ENCODE measurements at places on chromosomes 1 and 21.

DNA sequence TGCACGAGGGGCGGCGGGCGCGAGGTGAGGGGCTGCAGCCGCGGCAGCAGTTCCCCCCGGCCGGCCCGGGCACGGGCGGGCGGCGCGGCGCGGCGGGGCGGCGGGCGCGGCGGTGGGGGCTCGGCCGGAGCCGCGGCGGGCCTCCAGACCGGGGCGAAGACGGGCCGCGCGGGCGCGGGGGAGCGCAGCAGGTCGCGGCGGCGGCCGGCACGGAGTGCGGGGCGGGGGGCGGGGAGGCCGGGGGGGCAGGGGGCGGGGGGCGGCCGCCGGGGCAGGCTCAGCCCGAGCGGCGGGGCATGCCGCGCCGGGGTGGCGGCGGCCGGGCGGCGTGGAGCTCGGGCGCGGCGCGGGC lies 311 bp downstream of the IRF2BP2 start:
- DNase-seq, result no peak

DNA sequence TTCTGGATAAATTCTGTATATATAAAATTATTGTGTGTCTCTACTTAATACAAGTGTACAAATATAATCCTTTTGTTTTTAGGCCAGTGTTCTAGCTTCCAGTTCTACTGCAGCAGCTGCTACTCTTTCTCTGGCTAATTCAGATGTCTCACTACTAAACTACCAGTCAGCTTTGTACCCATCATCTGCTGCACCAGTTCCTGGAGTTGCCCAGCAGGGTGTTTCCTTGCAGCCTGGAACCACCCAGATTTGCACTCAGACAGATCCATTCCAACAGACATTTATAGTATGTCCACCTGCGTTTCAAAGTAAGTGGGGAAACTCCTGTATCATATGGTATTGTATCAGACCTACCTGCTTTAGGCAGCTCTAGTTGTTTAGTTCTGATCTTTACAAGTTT lies 21.3 kb upstream of the OLFML3 start:
- DNase-seq, result no peak

- DNase-seq, result no peak
These were observed 34.0 kb downstream of the BACH1 start for GRCh38 chr21:29332461-29333362.

- no peak for DNase-seq
These were observed 3.1 kb upstream of the DOCK7 start for GRCh38 chr1:62691062-62691844.

GRCh38 chr1:236565530-236565929 lies 38.8 kb downstream of the HEATR1 start:
- DNase-seq, result no peak

DNA sequence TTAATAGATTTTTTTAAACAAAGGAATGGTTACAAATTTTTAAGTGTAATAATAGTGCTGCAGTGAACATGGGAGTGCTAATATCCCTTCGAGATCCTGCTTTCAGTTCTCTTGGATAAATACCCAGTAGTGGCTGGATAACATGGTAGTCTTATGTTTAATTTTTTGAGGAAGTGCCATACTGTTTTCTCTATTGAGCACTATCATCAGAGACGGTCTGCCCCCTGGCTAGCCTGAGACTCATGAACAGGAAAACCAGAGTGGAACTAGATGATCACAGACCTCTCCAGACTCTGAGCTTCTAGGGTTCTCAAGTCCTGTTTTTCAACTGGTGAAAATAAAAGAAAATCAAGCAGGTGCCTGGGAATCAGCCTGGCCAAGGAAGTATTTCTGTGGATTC lies 97.3 kb upstream of the MARK1 start:
- no peak for DNase-seq

GRCh38 chr21:45982092-45982757 lies 655 bp downstream of the COL6A1 start:
- no peak for DNase-seq

DNA sequence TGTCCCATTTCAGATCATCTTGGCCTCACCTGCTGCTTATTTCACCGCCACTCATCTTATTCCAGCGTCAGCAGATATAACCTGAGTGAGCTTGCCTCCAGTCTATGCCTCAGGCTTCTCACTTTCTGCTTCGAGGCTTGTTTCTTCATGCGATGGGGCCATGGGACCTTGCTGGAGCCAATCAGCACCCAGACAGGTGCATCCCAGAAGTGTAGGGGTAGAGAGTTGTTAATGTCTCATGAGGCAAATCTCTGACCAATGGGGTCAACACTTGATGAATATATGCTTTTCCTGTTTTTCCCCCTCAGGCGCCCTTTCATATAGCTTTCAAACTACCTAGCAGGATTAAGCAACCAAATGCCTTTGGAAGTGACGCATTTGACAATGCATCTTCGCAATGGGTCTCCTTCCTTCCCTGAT lies 935 bp upstream of the YIPF1 start:
- no peak for DNase-seq

DNA sequence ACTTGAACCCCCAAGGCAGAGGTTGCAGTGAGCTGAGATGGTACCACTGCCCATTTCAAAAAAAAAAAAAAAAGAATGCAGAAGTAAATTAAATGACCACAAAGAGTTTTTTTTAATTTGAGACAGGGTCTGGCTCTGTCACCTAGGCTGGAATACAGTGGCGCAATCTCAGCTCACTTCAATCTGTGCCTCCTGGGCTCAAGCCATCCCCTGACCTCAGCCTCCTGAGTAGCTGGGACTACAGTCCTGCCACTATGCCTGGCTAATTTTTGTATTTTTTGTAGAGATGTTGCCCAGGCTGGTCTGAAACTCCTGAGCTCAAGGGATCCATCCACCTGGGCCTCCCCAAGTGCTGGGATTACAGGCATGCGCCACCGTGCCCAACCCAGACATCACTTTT lies 20.2 kb upstream of the GPR157 start:
- no peak for DNase-seq

DNA sequence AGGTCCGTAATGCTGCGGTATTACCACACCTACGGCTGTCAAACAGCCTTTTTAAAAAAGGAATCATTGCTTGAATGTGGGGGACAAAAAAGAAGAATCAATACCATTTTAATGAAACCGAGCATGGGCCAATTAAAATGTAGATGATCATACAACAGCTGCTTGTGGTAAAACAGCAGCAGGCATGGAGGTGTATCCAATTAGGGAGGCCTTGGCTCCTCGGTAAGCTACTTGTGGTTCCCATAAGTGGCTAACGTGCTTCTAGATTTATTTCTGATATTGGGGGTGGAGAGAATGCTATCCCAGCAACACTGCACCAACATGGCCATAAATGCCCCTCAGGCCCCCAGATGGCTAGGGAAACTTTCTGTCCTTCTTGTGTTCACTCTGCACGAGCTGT lies 1.8 kb downstream of the PTPN14 start:
- no peak for DNase-seq

- DNase-seq, result no peak
These were observed 591.8 kb downstream of the ADGRL2 start for GRCh38 chr1:82392513-82392912.

- no peak for DNase-seq
These were observed 93.5 kb downstream of the LRIG2 start for GRCh38 chr1:113166473-113166872.

- DNase-seq, result no peak
These were observed 548.5 kb upstream of the NEGR1 start for GRCh38 chr1:72830606-72831390.

GRCh38 chr1:2352897-2353550 lies 38.3 kb downstream of the MORN1 start:
- DNase-seq, result no peak

- DNase-seq, result no peak
These were observed 132.8 kb downstream of the TNFSF18 start for GRCh38 chr1:172917972-172918371.

GRCh38 chr1:12496154-12496961 lies 121.7 kb downstream of the DHRS3 start:
- DNase-seq, result no peak

- DNase-seq, result no peak
These were observed 1.3 kb upstream of the S100A10 start for GRCh38 chr1:151994956-151995355.

DNA sequence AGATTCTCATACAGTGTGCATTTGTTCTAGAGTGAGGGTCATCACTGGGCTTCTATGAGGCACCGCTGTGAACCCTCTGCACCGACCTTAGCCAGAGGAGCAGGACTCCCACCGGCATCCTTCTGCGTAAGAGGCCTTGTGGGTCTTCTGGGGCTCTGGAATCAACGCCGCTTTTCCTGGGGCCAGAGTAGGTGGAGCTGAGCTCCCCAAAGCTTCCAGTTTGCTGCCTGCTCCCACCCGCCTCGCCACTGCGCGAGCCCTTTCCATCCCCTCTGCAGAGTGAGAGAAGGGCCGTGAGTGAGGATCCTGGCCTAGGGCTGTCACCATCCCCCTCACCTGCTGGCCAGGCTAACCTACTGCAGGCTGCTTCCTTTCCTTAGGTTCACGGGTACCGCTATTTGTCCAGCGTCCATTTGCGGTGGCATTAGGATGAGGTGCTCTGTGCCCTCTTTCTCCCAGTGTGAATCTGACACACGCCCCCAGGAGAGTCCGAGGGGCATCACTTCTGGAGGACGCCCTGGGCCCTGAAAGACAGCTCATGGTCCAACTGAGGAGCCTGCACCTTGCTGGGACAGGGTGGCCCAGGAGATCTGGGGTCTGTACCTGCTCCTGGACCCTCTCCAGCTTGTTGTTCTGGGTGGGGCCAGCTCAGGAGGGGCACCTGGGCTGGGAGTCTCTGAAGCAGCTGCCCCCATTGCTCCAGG lies 36.2 kb downstream of the UMODL1 start:
- DNase-seq, result no peak

GRCh38 chr1:200364831-200365230 lies 45.0 kb downstream of the ZNF281 start:
- no peak for DNase-seq

GRCh38 chr1:61011561-61012263 lies 70.6 kb upstream of the NFIA start:
- no peak for DNase-seq

DNA sequence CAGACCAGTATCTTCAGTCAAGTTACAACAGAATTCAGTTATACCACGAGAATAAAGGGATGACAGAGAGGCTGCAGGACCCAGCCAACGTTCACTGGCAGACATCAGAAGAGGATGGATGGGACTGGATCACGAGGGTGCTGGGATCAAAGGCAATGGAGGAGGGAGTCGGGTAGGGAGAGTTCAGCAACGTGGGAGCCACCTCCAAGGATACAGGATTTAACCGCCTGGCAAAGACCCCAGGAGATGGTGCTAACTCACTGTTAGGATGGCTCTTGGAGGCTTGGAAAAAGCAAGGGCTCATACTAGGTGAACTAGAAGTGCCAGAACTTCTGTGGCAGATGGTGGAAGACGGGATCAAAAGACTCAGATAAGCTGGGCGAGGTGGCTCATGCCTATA lies 99.1 kb upstream of the DISP3 start:
- no peak for DNase-seq

GRCh38 chr1:54940042-54940441 lies 40.4 kb upstream of the TMEM61 start:
- DNase-seq, result no peak

GRCh38 chr1:29688471-29689365 lies 452.4 kb downstream of the PTPRU start:
- DNase-seq, result no peak

GRCh38 chr21:37636152-37636860 lies 269.7 kb downstream of the DYRK1A start:
- DNase-seq, result no peak

DNA sequence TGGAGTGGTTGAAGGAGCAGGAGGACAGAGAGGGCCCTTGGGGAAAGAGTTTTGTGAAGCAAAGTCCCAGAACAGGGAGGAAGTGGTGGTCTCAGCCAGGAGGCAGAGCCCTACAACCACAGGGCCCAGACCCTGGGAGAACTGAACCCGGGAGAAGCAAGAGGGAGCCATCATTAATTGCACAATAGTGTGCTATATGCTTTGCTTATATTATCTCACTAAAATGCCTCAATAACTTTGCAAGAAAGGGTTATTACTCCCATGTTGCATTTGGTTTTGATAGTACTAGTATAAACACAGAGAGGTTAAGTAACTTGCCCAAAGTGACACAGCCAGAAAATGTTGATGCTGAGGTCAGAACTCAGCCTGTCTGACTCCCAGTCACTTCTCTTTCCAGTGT lies 124.3 kb downstream of the FOXD2 start:
- no peak for DNase-seq

DNA sequence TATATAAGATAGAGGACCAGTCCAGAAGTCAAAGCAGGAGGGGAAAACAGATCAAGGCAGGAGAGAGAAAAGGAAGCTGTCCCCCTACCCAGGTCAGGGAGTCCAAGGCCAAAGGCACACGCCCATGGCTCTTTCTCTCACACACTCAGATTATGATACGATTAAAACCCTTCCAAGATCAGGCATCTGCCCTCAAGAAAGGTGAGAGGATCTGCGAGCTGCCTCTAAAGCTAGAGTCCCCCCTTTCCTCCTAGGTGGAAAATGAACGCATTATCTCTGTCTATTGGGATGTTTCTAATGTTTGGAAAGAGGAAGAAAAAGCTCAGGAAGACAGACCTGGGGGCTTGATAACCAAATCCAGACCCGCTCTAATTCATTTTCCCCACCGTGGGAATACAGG lies 7.6 kb downstream of the PAFAH2 start:
- no peak for DNase-seq

DNA sequence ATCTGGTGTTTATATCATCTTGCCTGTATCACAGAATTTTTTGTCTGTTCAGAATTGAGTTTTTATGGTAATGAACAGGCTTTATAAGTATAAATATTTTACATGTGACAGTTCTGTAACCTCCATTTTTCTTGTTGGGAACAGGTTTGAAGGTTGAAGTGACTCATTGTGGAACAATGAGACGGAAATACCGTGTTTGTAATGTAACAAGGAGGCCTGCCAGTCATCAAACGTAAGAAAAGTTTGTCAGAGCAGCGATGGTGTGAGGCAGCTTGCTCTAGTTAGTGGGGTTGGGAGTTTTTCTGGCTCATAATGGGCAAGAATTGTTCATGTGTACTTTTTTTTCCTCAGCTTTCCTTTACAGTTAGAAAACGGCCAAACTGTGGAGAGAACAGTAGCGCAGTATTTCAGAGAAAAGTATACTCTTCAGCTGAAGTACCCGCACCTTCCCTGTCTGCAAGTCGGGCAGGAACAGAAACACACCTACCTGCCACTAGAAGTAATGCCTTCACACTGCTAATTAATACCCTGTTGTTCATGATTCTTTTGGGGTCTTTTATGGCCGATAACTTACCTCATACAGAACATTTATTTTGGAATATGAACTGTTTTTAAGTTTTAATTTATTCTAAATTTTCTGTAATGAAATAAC lies 75.2 kb upstream of the TEKT2 start:
- no peak for DNase-seq

GRCh38 chr1:90400131-90400530 lies 317.0 kb downstream of the BARHL2 start:
- no peak for DNase-seq

DNA sequence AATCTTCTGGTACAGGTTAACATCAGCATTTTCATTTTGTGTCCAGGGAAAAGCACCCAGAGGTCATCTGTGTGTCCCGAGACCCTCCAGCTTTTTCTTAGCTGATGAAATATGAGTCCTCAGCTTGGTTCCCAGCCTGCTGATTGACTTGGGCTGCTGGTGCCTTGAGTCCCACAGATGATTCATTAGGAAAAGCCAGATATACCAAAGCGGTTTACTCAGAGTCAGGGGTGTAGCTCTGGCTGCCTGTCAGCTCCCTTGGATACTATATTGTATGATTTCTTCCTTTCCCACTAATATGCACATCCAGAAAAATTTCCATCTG lies 43.7 kb upstream of the MAB21L3 start:
- DNase-seq, result no peak

Measured in frontal cortex (tissue), 4 donors.